Activated T-helper 1 cell treated with anti-CD3 and anti-CD28 coated beads, Interleukin-2, amount 50 U/mL, for 16 hours (primary cell): ENCODE measurements at places on chromosomes 3 and 15.

DNA sequence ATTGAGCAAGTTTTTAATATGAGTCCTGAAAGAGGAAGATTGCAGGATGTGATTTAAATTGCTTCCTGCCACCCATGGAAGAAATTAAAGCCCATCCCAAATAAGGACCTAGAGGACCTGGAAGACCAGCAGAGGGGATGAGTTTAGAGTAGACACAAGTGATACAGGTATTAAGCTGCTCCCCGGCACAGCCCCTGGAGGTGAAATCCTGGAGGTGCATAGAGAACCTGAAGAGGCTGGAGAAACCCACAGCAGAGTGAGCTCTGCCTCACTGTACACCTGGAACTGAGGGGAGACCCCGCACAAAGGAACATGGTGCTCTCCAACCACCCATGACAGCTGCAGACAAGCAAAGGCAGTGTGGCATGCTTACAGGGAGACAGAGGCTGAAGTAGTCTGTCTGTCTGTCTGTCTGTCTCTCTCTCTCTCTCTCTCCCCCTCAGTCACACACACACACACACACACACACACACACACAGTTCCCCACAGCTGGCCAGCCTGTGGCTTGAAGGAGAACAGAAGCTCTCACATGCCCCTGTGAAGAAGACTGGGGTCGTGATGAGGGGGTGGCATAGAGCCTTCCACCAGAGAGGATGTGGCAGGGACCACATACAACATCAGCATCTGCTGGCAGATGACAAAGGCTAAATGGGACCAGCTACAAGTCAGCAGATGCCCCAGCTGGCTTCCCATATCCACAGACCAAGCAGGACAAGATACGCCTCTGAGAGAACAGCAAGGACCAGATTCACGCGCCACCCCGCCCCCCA, 38.1 kb downstream of the FSIP1 start:
- DNase-seq: no peak

- DNase-seq: no peak
Observed at GRCh38 chr3:151946606-151947005, 73.2 kb downstream of the SUCNR1 start.

DNA sequence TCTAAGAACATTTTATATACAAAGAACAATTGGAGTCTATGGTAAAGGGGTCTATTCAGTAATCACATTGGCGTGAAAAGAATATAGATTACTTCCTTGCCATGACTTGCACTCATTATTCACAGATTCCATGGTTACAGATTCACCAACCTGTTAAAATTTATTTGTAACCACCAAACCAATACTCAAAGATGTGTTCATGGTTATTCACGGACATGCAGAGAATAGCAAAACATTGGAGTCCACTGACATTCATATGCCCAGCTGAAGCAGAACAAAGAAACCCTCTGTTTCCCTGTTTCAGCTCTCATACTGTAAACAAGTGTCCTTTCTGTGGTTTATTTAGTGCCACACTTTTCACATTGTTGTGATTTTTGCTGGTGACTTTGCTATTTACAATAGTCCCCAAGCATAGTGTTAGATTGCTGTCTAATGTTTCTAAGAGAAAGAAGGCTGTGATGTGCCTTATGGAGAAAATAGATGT, 185.8 kb upstream of the TTC14 start:
- no peak for DNase-seq

- no peak for DNase-seq
Observed at GRCh38 chr3:187352581-187353575, 15.3 kb upstream of the RTP4 start.

DNA sequence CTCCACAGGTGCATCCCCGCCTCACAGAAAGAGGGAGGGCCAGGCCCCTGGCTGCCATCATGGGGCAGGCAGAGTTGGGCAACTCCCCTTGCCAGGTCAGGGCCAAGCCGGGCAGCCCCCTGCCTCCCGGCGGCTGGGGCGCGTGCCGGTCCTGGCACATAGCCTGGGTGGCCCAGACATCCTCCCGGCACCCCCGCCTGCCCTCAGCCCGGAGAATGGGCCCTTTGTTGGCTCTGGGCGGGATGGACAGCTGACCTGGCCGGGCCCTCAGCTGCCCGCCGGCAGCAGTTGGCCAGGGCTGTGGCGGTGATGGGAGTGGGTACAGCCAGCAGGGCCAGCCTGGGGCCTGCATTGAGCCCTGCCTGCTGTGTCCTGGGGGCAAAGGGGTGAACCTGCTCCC, 16.5 kb downstream of the PLXNA1 start:
- DNase-seq: no peak

GRCh38 chr15:69390575-69390974, 23.6 kb upstream of the KIF23 start:
- DNase-seq: no peak

DNA sequence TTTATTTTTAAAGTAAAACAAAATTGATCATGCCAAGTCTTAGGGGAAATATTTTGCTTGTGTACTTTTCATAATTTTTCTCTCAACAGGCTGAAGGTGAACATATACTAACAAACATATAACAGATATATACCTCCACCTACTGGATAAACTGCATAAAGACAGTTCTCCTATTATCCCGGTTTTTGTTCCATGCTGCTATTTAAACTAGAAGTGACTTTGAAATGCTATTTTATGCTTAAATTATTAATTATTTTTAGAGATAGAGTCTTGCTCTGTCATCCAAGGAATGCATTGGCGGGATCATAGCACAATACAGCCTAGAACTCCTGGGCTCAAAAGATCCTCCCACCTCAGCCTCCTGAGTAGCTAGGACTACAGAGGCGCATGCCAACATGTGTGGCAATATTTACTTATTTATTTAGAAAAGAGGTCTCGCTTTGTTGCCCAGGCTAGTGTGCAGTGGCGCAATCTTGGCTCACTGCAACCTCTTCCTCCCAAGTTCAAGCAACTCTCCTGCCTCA, 49.8 kb downstream of the ST3GAL6 start:
- no peak for DNase-seq

DNA sequence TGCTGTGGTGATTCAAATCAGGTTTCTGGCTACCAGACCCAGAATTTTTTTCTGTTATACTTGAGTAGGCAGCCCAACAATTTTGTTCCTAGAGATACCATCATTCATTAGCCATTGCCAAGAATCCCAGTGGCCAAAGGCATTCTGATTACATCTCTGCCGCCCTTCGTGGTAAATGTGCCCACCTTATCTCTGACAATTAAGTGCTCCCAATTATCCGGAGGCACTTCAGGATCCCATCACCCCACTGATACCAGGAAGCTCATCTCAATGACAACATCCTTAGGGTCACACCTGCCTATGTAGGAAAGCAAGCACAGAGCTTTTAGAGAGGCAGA, 43.2 kb upstream of the RPL35A start:
- no peak for DNase-seq

DNA sequence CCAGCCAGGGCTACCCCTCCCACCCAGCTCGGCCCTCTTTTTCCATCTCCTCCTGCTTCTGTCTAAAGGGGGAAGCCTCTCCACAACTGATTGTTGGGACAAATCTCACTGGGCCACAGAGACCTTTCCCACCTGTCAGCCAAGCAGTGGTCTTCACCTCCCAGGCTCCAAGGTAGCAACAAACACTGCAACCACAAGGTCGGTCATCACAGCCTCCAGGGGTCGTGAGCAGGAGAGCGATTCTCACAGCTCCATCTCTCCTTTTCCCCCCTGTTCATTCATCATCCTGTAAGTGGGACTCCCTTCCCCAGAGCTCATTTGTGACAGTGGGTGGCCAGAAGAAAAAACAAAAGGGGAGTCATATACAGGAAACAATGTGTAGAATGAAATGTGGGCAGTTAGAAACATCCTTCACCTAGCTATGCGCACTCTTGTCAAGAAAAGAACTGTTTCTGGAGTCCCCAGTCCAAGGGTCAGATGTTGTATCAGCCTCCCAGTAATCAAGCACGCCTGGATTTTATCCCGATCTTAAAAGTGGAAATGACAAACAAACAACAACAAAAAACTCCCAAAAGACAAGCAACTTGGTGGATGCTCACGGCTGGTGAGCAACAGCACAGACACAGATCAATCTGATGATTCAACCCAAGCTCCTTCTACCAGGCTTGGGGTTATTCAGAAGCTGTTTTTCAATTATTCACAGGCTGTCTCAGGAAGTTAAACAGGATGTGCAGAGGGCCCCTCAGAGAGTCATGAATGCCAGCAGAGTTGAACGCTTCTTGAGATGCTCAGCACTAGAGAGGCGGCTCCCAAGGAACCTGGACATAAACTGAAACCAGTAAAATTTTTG, 22.4 kb downstream of the LYZL4 start:
- DNase-seq: peak; percentile 5

GRCh38 chr3:81003817-81004216, 757.6 kb downstream of the GBE1 start:
- DNase-seq: no peak

DNA sequence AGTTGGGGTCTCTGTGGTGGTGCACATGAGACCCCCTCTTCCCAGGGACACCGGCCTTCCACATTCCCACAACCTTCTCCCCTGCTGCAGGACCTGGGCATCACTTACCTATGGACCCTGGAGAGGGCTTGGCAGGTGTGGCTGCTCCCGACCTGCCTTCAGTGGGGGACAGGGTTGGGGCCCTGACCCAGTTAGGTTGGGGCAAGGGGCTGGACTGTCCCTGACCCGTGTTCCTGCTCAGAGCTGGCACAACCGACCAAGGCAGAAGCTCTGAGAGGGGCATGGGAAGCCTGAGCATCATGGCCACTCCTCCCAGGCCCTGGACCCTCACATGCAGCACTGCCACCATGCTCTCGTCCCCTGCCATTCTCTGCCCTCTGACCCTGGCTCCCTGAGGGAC, 6.1 kb downstream of the NBEAL2 start:
- no peak for DNase-seq

GRCh38 chr15:80660119-80660518, 35.0 kb upstream of the ABHD17C start:
- DNase-seq: no peak

DNA sequence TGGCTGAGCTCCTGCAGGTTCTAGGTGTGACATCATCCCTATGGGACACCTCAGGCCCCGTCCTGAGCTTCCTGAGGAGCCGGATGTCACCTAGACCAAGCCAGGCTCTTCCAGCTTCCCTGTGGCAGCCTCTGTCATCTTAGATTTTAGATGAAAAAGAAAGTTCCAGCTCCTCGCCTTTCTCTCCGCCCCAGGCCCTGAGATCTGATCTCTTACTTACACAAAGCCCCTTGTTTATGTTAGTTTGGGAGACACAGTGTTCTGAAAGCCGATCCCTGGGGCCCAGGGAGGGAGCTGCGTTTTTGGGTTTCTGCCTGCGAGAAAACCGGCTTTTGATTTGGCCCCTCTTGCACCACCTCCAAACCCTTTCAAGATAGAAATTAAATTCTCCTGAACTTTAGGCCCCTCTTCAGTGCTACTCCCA, 40.2 kb upstream of the FAM107A start:
- DNase-seq: no peak
